ENCODE measurements at places on chromosomes 11 and 22.

GRCh38 chr11:86087256-86087655 is 18.4 kb upstream of the PICALM start:
- DNase-seq = no peak

- DNase-seq = no peak
Measured at GRCh38 chr11:35615921-35616900, 2.0 kb upstream of the FJX1 start.

- peak; percentile 12 for DNase-seq
Measured at GRCh38 chr22:35352214-35353111, 28.4 kb upstream of the HMOX1 start.

DNA sequence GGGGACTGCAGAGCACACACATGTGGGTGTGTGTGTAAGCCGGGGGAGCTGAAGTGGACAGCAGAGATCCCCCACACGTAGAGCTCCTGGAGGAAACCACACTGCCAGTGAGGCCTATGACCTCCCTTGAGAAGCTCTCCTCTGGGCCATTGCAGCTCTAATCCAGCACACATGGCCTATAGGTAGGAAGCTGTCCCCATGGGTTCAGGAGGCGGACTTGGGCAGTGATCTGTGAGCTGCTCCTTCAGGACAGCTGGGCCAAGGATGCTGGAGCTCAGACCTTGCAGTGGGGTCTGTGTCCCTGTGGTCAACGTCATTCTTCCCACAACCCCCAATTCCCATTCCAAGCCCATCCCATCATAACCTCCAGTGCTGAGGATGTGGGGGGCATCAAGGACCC is 29.8 kb downstream of the IGLL5 start:
- no peak for DNase-seq

DNA sequence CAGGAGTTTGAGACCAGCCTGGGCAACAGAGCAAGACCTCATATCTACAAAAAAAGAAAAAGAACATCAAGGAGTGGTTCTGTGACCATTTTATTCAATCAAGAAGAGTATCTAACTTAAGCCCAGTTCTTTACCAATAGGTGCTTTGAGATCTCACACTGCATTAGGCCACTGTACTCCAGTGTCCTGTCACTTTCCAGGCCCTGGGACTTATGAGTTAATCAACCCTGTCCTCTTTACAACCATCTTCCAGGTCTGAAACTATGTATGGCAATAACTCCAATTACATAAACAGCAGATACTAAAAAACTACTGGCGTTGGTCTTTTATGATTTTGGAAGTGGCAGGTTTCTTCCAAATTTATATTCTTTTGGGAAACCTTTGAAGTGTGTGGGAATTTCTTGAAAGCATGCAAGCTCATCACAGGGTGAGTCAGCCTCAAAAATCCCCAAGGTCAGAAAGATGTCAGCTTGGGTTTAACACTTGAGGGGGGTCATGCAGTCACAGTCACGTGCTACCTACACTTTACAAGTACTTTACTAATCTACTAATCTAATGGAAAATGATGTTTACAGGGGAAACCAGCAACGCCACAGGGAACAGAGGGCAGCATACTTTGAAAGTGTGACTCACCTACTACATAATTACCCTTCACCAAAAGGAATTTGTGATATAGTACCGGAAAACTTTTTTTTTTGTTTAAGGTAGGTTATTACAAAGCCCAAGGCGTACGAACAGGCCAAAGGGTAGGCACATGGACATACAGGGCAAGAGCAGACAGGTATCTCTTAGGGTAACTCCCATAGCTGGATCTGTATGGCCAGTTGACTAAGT is 15.6 kb downstream of the PISD start:
- DNase-seq = peak; percentile 28

DNA sequence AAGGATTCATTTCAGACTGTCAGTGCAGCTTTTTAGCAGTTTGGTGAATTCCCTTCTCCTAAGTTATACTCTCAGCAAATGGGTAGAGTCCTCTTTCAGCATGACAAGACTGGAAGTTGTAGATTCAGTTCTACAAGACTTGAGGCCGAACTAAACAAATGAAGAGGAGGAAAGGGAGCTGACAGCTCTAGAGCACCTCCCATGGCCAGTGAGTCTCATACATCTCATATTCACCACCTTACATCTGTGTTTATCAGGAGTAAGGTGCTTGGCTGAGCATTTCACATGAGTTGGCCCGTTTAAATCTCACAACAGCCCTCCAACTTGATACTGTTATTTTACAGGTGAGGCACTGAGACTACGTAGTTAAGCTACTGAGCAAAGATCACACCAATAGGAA is 30.4 kb downstream of the SEZ6L start:
- DNase-seq = no peak

DNA sequence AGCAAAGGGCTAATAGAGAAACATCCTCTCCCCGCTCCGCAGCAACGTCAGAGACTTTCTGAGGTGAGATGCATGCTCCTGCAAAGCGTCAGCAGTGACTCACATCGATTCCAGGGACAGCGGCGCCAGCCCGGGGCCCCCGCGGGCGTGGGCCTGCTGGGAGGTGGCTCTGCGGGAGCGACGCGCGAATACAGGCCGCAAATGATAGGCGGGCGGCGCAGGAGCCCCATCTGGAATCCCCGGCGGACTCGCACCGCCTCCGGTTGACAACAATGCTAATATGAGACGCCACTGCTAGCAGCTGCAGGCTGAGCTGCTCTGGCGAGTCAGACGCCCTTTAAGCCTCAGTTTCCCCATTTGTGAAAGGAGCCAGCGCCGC is 557 bp downstream of the RANGAP1 start:
- DNase-seq = peak; percentile 76

DNA sequence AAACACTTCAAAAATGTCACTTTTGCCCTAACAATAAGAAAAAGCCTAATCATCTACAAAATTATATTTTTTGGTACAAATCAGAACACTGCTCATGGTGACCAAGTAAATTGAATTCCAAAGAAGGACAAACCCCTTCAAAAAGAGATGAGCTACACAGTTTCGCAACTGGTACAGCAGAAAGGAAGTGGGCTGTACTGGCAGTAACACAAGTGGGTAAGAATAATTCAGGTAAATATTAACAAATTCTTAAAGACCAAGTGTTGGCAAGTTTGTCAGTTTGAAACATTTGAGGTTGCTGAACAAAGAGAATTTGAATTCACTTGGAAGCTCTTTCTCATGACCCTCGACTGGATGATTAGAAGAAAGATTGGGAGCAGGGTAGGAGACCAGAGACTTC is 35.5 kb downstream of the MSANTD4 start:
- DNase-seq = no peak

GRCh38 chr22:44840611-44841322 is 88.4 kb downstream of the ARHGAP8 start:
- no peak for DNase-seq

DNA sequence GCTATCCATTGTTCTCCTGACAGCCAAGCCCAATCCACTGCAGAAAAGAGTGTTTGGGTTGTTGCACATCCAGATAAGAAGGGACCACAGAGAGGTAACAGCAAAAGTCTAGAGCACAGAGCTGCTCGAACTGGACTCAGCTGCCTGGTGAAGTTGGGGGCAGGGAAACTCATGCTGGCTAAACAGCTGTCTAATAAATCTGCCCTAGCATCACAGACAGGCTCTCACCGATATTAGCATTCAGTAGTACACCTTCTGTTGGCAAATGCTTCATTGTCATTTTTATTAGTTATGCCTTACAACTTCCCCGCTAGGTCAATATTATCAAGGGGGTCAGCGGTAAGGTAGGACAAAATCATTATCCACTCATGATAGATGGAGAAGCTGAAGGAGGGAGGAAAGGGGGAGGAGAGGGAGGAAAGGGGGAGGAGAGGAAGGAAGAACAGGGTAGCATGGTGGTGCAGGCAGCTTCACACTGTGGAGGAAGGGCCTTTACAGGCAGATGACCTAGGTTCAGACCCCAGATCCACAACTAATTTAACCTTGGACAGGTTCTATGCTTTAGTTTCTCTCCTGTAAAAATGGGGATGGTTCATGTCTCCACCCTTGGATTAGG is 102.7 kb downstream of the LARGE1 start:
- DNase-seq = no peak

GRCh38 chr22:32199341-32199740 is 5.5 kb downstream of the RFPL2 start:
- DNase-seq = no peak

DNA sequence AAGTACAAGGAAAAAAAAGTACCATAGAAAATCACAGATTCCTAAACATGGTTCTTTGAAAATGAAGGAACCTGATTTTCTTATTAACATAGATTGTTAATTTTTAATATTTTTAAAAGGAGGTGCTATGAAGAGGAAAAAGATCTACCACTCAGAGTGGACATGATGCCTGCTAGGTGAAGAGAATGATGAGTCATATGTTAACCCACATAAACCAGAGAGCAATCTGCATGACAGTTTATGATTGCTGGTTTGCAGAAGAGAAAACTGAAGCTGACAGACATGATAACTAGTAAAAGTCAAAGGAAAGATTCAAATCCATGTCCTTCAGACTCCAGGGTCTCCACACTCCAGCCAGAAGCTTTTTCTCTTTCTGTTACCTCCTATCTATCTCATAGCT is 1231.7 kb downstream of the LRRC4C start:
- no peak for DNase-seq

DNA sequence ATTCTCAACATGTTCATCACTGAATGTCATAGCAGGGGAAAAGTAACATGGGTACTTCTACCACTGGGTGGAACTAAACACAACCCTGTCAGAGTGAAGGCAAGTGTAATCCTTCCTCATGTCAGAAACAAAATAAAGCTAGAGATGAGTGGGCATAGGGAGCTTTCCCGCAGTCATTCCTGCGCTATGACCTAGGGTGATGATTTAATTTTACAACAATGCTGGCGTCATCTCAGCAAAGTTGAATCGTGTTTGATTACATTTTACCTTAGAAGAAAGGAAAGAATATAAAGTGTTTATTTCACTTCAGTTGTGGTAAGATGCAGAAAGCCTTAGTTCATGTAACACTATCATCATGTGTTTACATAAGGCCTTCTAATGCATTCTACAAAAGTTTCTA is 355.6 kb downstream of the METTL15 start:
- DNase-seq = no peak

DNA sequence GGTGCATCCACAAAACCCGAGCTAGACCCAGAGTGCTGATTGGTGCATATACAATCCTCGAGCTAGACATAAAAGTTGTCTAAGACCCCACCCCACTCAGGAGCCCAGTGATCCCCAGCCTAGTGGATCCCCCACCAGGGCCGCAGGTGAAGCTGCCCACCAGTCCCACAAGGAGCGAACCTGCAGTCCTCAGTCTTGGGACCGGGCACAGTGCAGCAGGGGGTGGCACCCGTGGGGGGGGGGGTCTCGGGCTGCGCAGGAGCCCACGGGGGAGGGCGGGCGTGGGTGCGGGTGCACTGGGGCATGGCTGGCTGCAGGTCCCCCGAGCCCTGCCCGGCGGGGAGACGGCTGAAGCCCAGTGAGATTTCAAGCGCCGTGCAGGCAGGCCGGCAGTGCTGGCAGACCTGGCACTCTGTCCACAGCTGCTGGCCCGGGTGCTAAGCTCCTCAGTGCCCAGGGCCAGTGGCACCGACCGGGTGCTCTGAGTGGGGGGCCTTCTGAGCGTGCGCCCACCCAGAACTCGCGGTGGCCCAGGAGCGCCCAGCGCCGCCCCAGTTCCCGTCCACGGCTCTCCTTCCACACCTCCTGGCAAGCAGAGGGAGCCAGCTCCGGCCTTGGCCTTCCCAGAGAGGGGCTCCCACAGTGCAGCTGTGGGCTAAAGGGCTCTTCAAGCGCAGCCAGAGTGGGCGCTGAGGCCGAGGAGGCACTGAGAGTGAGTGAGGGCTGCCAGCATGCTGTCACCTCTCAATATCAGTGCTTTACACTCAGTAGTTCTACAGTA is 989.1 kb downstream of the FAM181B start:
- no peak for DNase-seq

DNA sequence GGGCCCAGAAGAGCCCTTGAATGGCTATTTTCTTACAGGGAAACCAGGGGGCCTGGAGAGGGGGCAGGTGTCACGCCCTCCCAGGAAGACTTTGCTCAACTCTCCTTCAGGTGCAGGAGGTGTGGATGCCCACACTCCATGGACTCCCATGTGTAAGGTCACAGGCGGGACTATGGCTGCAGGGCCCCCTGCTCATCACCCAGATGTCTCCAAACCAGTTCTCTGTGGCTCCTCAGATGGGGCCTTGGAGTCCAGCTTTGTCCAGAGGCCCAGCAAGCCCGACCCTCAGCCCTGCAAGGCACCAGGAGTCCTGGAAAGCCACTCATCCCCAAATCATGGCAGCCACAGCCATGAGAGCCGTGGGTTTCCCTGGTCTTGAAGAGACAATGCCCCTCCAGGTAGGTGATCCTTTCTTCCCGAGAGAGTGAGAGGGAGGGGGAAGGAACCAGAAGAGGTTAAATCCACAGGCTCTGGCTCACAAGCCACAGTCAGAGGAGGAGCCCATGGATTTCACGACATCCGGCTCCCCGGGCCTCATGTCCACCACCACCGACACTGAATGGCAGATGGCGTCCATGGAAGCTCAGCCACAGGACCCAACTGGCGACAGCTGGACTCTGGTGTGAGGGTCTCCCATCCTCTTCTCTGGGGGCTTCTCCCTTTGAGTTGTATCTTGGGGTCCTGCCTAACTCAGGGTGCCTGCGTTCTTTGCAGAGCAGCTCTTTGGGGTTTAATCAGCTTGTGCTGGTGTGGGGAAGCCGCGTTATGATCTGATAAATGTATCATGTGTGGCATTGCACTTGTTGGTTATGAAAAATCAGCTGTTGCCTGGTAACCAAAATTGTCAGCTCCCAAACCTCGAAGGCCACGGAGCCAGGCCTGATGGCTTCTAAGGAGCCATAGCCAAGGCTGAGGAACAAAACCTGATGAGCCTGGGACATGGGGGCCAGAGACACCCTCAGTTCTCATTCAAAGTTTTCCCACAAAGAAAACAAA is 620.4 kb downstream of the BRD1 start:
- no peak for DNase-seq

GRCh38 chr11:584287-584686 is 8.0 kb downstream of the PHRF1 start:
- no peak for DNase-seq

DNA sequence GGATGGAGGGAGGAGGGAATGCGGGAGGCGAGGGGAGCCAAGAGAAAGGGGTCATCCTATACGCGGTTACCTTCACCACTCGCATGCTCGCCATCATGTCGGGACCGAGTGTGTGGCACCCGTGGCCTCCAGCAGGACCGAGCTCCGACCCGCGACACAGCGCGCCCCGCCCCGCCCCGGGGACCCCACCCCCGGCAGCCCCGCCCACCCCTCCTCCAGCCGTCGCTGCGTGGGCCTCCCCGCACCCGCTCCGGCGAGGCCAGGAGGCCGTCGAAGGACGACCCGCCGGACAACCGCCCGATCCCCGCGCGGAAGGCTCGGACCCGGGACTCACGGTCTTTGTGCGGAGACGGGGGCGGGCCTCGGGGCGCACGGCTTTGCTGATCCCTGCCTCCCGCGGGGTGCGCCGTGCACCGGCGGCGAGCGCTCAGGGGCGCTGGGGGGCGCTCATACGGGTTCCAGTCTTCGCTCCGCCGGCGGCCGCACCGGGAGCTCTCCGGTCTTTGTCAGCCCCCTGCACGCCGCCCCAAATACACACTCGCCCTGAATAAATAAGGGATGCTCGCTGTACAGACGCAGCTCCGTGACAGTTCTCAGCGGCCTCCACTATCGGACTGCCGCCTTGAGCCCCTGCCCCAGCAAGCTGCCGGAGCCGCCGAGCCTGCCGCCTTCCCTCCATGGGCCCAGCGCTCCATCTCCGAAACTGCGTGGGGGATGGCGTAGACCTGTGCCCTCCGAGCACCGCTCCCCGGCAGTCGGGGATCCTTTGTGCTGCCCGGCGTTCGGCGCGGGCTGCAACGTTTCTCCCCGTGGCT is at the start of gene UBE2L6:
Gene UBE2L6, minus strand, starts transcription at position 158 of the 815 bp plus-strand sequence. Its CDS starts 61 bp downstream, at position 97.
- peak; percentile 53 for DNase-seq

- DNase-seq = no peak
Measured at GRCh38 chr11:76228071-76228874, 22.0 kb upstream of the WNT11 start.

GRCh38 chr22:29125844-29126243 is 53.0 kb downstream of the KREMEN1 start:
- no peak for DNase-seq

Data from stimulated activated CD4-positive, alpha-beta T cell treated with anti-CD3 and anti-CD28 coated beads, Interleukin-1b, Interleukin-23, amount 100 ng/mL, for 24 hours (primary cell).